ENCODE measurements at places on chromosomes 6 and 20. TPM values are rescaled to one million over a fixed set of nuclear protein-coding genes. Genes with fewer than 3 reads are reported as not detected.

DNA sequence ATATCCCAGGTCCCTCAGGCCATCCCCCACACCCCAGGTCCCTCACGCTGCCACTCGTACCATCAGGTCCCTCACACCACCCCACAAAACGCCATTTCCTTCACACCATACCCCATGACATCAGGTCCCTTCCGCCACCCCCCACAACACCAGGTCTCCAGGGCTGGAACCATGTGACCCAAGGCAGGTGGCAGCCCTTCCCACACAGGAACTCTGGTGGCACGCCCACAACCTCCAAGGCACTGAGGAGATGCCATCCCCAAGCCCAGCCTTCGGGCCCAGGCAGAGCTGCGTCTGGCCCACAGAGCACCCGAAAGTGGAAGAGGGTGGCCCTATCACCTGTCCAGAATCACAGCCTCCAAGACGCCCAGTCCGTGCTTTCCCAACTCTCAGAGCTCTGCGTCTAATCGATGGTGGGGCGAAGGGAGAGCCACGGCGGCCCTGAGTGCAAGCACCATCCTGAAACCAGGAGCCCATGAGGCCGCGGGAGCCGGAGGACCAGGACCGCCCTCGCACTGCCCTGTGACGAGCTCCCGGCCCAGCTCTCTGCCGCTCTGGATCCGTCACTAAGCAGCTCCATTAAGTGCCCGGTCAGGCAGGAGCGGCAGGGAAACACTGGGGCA lies 12.7 kb downstream of the TAF4 start:
- no peaks in the 10 kb centered on the region for H3K36me3 ChIP-seq
- no peaks in the 10 kb centered on the region for H3K4me1 ChIP-seq
- H3K4me3 ChIP-seq = no peak overlapping the region
- DNase-seq = peak; percentile 59

Gene CFAP61
- total RNA-seq = not detected

DNA sequence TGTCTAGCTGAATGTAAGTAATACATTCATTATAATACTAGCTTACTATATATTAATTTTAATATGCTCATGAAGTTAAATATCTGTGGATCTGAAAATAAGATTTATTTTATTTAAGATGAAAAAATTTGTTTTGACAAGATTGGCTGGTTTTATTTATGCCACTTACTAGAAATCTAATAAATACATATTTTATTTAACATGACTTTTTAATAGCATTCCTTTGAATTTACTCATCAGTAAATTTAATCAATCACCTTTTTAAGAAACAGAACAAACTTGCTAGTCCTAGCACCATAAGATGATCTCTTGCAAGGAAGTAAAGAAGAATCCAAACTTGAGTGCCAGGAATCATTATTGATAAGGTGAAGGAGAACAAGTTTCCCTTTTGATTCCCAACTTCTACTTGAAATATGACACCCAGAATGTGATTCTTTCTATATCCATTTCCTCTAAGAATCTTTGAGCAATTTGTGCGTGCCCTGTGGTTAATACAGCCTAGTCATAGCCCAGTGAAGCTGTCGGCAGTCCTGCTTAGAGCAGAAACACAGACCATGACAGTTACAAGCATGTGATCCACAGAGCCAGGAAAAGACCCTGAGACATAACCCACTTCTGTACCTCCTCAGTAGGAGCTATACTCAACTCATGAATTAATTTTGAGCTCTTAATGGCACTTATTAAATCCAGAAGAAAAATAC lies 282.3 kb upstream of the QKI start:
- H3K36me3 ChIP-seq = no peaks in the 10 kb centered on the region
- H3K4me3 ChIP-seq = no peak overlapping the region
- no peak for DNase-seq
- no peaks in the 10 kb centered on the region for H3K27me3 ChIP-seq
- no peaks in the 10 kb centered on the region for H3K4me1 ChIP-seq

GRCh38 chr20:53930651-53931504 lies 139.5 kb downstream of the BCAS1 start:
- no peaks in the 10 kb centered on the region for H3K36me3 ChIP-seq
- DNase-seq = no peak
- no peak overlapping the region for H3K27ac ChIP-seq
- H3K27me3 ChIP-seq = no peaks in the 10 kb centered on the region

Gene PRDM1
- total RNA-seq = 10.5 TPM

DNA sequence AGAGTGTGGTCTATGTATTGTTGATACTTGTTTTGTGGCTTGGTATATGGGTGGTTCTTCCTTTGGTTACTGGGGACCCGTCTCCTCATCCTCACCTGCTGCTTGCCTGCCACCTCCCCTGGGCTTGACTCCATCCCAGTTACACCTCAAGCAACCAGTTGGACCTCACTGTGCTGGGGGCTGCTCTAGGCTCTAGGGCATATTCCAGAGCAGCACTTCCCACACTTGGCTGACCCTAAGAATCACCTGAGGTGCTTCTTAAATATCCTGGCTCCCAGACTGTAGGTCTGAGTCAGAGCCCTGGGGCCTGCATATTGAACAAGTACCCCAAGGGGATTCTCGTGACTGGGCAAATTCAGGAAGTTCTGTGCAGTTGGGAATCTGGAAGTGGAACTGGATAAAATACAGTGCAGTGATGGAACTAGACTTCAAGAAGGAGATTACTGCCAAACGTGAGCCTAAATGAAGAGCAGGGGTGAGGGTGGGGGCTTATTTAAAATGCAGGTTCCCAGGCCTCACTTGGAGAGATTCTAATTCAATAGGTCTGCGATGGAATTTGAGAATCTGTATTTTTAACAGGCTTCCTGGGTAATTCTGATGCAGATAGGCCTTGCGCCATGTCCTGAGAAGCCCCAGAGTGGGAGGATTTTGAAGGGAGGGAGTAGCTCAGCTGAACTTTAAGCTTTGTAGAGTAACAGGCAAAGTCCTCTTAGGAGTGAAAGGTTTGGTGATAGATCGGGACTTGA lies 7.6 kb downstream of the SPATS1 start:
- no peak overlapping the region for H3K27ac ChIP-seq
- no peaks in the 10 kb centered on the region for H3K4me1 ChIP-seq
- H3K4me3 ChIP-seq = no peak overlapping the region
- no peaks in the 10 kb centered on the region for H3K27me3 ChIP-seq

DNA sequence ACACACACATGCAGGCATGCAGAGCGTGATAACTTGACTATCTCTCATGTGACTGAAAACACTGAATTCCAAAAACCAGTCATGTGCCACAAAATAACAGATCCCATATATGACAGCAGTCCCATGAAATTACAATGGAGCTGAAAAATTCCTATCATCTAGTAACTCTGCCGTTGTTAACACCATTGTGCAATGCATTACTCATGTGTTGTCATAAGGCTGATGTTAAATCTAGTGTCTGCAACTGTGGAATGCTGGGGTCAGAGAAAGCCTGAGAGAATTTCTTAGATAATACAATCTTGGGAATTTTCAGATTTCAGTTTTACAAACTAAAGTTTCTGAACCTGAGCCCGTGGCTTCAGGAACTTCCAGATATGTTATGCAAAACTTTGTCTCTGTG lies 70.2 kb downstream of the LYRM4 start:
- no peaks in the 10 kb centered on the region for H3K36me3 ChIP-seq
- H3K4me3 ChIP-seq = no peak overlapping the region
- no peak overlapping the region for H3K27ac ChIP-seq
- no peaks in the 10 kb centered on the region for H3K4me1 ChIP-seq
- no peaks in the 10 kb centered on the region for H3K27me3 ChIP-seq

DNA sequence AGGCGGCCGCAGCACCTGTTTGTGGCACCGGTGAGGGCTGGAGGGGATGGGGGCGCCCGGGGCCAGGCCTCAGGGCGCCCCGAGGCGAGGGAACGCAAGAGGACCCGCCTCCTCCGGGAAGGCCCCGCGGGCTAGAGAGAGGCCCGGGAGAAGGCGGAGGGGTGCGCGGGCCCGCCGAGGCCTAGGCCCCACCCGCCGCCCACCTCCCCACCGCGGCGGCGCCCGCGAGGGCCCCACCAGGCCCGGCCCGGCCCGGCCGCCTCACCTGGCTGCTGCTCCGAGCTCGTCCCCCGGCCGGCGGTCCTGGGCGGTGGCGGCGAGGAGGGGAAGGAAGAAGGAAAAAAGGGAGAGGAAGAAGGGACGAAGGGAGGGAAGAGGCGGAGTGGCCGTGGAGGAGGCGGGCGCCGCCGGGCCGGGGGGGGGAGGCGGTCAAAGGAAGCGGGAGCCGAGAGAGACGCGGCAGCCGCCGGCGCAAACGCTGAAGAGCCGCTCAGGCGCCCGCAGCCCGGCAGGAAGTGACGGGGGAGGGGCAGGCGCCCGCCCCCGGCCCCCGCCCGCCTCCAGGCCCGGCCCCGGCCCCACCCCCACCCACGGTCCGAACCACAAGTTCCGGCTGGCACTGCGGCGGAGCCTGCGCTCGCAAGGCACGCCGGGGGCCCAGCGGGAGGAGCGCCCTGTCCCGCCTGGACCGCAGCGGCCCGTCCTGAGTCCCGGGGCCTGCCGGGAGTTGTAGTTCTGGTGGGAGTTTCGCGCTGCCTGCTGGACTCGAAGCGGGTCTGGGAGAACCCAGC lies at the start of gene STAU1:
TSS of gene STAU1 (minus strand) at position 484 of the 791 bp plus-strand sequence. CDS start 22,133 bp downstream, outside the sequence.
- no peaks in the 10 kb centered on the region for H3K36me3 ChIP-seq
- H3K4me3 ChIP-seq = peak within 1 kb of the TSS; percentile 95
- H3K27ac ChIP-seq = peak within 1 kb of the TSS; percentile 67
- H3K27me3 ChIP-seq = no peaks in the 10 kb centered on the region
- peak; percentile 97 for DNase-seq

Gene CD40
- 20.9 TPM for total RNA-seq

DNA sequence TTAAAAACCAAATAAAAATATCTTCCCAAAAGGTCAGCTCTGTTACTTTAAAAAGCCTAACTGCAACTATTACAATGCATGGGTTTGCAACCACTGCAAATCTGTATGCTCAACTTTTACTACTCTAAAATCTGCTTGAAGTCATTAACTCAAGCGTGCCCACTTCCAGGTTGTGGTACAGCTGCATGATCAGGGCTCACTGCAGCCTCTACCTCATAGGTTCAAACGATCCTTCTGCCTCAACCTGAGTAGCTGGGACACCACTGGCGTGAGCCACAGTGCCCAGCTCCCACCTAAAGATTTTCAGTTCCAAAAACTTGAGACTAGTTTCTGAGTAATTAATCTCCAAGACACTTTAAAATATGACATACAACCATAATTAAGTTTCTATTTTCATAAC lies 8.2 kb downstream of the DIDO1 start:
- no peaks in the 10 kb centered on the region for H3K36me3 ChIP-seq
- H3K27me3 ChIP-seq = no peaks in the 10 kb centered on the region
- H3K27ac ChIP-seq = no peak overlapping the region
- peaks cover 3% of the 10 kb centered on the region for H3K4me1 ChIP-seq

GRCh38 chr20:58160451-58161061 lies 67.9 kb downstream of the ANKRD60 start:
- H3K27me3 ChIP-seq = no peaks in the 10 kb centered on the region
- DNase-seq = peak; percentile 71
- no peaks in the 10 kb centered on the region for H3K4me1 ChIP-seq
- H3K4me3 ChIP-seq = no peak overlapping the region
- no peaks in the 10 kb centered on the region for H3K36me3 ChIP-seq

Gene FLRT3
- total RNA-seq = 0.75 TPM

Gene ADGRG6
- 14.3 TPM for total RNA-seq

DNA sequence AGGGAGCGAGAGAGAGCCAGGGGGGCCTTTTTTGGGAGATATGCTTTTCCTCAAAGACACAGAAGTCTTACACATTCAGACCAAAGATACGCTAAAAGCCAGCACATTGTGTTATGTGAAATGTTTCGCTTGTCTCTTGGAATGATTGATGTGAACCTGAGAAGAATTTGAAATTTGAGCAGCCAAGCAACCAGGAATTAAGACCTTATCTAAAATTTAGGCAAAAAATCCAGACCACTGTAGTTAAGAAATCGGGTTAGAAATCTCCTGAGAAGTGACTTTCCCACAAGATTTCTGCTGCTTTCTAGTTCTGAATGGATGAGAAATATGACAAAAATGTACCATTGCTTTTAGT lies 223.2 kb upstream of the GMDS start:
- no peaks in the 10 kb centered on the region for H3K4me1 ChIP-seq
- no peaks in the 10 kb centered on the region for H3K27me3 ChIP-seq
- no peak for DNase-seq
- no peak overlapping the region for H3K4me3 ChIP-seq

DNA sequence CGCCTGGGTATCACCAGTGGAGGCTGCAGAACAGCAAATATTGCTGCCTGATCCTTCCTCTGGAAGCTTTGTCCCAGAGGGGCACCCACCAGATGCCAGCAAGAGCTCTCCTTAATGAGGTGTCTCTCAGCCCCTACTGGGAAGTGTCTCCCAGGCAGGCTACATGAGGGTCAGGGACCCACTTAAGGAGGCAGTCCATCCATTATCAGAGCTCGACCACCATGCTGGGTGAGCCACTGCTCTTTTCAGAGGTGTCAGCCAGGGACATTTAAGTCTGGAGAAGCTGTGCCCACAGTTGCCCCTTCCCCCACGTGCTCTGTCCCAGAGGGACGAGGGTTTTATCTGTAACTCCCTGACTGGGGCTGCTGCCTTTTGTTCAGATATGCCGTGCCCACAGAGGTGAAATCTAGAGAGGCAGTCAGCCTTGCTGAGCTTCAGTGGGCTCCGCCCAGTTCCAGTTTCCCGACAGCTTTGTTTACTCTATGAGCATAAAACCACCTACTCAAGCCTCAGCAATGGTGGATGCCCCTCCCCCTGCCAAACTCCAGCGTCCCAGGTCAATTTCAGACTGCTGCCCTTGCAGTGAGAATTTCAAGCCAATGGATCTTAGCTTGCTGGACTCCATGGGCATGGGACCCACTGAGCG lies 25.9 kb upstream of the AIG1 start:
- no peaks in the 10 kb centered on the region for H3K4me1 ChIP-seq
- H3K27ac ChIP-seq = no peak overlapping the region
- DNase-seq = no peak
- H3K4me3 ChIP-seq = no peak overlapping the region
- no peaks in the 10 kb centered on the region for H3K36me3 ChIP-seq

Gene KIF13A
- total RNA-seq = 109 TPM

DNA sequence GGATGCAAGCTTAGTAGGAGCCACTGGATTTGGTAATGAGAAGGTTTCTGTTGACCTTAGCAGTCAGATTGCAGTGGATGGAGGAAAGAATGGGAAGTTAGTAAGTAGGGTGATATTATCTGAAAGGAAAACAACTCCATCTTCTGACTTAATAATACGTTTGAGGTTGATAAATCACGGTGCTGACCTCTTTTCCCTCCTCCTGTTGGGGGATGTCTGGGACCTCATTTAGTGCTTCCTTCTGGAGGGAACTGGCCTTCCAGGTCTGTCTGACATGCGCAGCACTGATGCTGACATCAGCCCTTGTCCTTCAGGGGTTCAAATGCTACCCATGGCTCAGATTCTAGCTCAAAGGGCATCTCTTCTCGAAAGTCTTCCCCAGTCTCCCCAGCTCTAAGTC lies 48.2 kb upstream of the AKAP12 start:
- no peak overlapping the region for H3K4me3 ChIP-seq
- H3K36me3 ChIP-seq = no peaks in the 10 kb centered on the region
- no peak overlapping the region for H3K27ac ChIP-seq
- no peak for DNase-seq
- peaks cover 3% of the 10 kb centered on the region for H3K27me3 ChIP-seq
- no peaks in the 10 kb centered on the region for H3K4me1 ChIP-seq

- H3K36me3 ChIP-seq = peaks cover 2% of the 10 kb centered on the region
- no peaks in the 10 kb centered on the region for H3K4me1 ChIP-seq
- H3K27me3 ChIP-seq = no peaks in the 10 kb centered on the region
- H3K27ac ChIP-seq = no peak overlapping the region
Measured at GRCh38 chr6:137871831-137872454, 4.9 kb downstream of the TNFAIP3 start.

Gene RSPO4
- total RNA-seq = 1.0 TPM

All from aorta (tissue), 5 donors.